ENCODE measurements at places on chromosomes 1 and 21. TPM values are rescaled to one million over a fixed set of nuclear protein-coding genes. Genes with fewer than 3 reads are reported as not detected.

Gene CYYR1
- 4.3 TPM for total RNA-seq

Gene TEDDM1
- total RNA-seq = not detected

Gene ARHGAP29
- total RNA-seq = 6.7 TPM

Gene CTSK
- 15.4 TPM for total RNA-seq

Gene BRDT
- total RNA-seq = not detected

DNA sequence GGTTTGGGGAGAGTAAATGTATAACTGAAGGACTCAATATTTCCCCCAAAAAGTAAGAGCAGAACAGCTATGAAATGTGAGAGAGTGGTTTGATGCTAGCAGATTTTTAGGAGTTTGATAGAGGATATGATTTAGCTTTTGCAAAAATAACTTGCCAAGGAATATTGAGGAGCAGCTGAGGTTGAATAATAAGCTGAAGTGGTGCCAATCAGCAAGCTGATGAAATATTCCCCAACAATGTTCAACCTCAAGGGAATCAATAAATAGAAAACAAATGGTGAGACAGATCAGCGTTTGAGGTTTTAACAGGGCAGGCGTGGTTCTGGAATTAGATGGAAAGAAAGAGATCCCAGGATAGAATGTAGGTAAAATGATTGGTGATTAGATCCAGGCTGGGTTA, 413.4 kb upstream of the ADAMTS5 start:
- DNase-seq = no peak

DNA sequence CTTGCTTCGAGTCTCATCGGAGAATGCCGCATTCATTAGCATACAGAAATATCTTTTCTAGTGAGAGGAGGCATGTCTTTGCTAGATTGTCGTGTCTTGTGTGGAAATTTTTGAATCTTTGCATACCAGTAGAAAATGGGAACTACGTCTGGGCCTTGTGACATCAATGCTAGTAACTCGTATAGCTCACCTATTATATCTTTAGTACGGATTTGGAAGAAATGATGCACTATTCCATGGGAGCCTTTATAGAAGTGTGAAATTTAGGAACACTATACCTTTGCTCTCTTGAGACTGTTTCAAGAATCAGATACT, 835 bp downstream of the UHMK1 start:
- DNase-seq = no peak

GRCh38 chr1:26548841-26549240, 19.3 kb downstream of the RPS6KA1 start:
- no peak for DNase-seq

- DNase-seq = no peak
Measured at GRCh38 chr1:202725526-202725925, 15.3 kb upstream of the SYT2 start.

GRCh38 chr1:233904633-233905415, at the start of gene SLC35F3:
TSS of gene SLC35F3 (plus strand) at chr1:233904676.
- DNase-seq = peak; percentile 38

GRCh38 chr1:173014160-173014559, 36.6 kb downstream of the TNFSF18 start:
- DNase-seq = no peak

DNA sequence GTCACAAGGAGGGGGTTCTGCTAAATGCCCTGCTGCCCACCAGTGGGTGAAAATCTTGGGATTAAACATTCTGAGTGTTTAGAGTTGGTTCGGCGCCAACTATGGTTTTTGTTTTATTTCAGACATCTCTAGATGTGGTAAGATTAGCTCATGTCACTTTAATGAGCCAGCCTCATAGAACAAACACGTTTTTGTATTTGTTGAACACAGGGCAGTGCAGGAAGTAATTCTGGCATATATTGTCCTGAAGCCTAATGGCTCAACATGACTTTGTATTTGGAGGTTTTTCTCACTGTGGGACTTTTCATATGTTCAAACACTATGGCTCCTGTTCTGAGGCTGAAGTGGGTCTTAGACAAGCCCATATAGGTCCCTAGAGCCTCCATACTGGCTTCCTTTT, 107.8 kb downstream of the NGF start:
- peak; percentile 23 for DNase-seq

DNA sequence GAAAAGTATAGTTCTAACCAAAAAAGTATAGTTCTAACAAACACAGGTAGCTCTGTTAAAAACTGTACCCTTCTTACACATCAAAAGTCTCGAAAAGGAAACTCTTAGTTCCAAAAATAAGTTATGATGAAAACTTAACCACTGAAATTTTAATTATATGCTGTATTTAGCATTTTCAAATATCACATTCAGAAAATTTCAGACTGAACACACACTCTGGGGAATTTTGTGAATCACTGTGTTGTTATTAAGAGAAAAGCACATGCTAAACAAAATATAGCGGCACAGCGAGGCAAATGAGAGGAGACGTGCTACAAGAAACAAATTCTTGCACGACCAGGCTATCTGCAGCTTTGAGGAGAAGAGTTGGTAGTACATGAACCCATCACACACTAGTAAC, 30.4 kb downstream of the VAV3 start:
- no peak for DNase-seq

- DNase-seq = peak; percentile 66
Measured at GRCh38 chr21:39314143-39315027, 953 bp upstream of the BRWD1 start.

DNA sequence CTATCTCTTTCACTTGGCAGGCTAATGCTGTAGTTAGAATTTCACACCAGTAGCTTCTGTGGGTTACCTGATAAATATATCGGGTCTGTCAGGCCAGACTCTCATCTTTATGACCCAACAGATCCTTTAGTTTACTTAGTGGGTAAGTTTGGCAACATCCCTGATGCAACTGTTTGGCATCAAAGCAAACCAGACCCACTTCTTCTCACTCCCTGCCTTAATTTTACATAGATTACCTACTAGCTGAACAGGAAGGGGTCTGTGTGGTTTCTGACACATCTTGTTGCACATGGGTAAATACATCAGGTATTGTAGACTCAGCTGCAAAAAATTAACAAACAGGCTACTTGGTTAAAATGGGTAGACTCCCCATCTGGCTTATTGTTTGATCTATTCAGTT, 3.2 kb upstream of the GUK1 start:
- DNase-seq = no peak

- no peak for DNase-seq
Measured at GRCh38 chr1:231584117-231584516, 42.5 kb upstream of the DISC1 start.

GRCh38 chr21:33964706-33965325, 49.2 kb upstream of the ATP5PO start:
- DNase-seq = no peak

DNA sequence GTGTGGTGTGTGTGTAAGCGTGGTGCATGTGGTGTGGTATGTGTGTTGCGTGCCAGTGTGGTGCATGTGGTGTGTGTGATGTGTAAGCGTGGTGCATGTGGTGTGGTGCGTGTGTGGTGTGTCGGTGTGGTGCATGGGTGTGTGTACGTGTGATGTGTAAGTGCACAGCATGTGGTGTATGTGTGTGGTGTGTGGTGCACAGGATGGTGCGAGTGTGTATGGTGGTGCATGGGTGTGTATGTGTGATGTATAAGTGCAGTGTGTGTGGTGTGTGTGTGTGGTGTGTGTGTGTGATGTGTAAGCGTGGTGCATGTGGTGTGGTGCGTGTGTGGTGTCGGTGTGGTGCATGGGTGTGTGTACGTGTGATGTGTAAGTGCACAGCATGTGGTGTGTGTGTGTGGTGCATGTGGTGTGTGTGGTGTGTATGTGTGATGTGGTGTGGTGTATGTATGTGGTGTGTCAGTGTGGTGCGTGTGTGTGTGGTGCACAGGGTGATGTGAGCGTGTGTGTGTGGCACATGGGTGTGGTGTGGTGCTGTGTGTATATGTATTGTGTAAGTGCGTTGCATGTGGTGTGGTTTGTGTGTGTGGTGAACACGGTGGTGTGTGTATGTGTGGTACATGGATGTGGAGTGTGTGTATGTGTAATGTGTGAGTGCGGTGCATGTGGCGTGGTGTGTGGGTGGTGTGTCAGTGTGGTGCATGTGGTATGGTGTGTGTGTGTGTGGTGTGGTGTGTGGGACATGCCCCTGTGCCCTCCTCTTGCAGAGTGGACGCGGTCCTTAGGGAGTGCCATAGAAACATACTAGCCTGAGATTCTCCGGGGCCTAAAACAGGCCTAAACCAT, 1.1 kb upstream of the C2CD2 start:
- no peak for DNase-seq

DNA sequence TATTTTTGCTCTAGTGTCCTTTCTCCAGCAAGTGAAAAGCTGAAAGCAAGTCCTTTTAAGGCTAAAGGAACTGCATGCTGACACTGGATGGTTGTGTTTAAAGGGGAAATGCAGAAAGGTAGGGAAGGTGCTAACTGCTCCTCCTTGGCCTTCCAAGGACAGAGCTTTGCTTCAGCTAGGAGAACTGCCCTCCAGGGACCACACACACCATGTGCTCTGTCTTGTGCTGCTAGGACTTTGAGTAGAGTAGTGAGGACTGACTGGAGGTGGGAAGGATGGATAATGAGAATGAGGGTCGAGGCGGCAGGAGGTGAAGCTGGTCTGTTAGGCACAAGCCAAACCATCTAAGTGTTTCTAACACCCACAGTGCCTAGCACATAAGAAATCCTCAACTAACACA, 77.9 kb downstream of the WDR3 start:
- no peak for DNase-seq

DNA sequence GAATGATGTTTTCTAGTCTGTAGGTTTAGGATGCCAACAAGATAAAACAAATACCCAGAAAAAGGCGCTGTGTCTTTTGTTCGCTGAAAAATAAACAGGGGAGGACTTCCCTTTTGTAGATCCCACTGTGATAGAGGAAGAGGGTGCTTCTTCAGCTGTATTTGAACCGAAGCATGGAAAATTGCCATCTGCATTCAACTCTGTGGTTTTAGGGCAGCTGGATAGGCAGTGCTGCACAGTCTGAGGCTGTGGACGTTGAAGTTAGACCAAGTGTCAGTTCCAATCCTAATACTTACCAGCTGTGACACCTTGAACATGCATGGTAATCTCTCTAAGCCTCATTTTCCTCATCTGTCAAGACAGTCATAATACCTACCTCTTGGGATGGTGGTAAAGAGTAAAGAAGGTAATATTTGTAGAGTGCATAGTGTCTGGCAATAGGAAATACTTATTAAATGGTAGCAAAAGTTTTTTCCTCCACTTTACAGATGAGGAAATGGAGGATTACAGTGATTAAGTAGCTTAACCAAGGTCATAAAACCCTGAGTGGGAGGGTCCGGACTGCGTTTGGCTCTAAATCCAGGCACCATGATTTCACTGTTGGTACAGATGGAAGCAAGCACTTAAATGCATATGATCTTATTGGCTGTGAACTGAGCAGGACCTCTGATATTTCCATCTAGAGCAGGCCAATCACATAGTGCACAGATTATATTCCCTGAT, 48.5 kb downstream of the UTP25 start:
- no peak for DNase-seq

- no peak for DNase-seq
Measured at GRCh38 chr1:231734417-231734816, 107.8 kb downstream of the DISC1 start.

DNA sequence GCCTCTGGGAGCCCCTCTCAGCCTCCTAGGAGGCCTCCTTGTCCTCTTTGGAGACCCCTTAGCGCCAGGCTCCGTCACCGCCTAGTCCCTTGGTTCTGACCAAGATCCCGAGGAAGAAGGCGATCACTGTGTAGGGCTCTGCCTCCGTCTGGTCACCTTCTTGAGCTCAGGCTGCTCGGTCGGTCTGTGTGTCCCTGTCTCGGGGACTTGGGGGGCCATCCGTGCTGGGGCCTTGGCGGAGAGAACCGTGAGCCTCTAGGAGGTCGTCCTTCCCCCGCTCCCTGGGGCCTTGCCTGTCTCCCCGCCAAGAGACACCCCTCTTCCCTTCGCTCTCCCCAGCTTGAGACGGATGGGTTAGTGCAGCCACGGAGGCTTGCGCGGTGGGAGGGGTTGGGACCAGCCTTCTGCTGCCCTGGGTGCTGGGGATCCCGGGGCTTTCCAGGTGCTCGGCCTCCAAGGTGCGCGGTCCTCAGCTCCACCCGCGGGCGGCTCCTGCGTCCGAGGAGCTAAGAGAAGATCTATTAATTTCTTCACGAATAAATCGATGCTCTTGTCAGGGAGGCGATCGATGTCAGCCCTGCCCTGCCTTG, 701 bp upstream of the INSRR start:
- DNase-seq = no peak

- DNase-seq = no peak
Measured at GRCh38 chr1:115343200-115343737, 5.2 kb upstream of the NGF start.

DNA sequence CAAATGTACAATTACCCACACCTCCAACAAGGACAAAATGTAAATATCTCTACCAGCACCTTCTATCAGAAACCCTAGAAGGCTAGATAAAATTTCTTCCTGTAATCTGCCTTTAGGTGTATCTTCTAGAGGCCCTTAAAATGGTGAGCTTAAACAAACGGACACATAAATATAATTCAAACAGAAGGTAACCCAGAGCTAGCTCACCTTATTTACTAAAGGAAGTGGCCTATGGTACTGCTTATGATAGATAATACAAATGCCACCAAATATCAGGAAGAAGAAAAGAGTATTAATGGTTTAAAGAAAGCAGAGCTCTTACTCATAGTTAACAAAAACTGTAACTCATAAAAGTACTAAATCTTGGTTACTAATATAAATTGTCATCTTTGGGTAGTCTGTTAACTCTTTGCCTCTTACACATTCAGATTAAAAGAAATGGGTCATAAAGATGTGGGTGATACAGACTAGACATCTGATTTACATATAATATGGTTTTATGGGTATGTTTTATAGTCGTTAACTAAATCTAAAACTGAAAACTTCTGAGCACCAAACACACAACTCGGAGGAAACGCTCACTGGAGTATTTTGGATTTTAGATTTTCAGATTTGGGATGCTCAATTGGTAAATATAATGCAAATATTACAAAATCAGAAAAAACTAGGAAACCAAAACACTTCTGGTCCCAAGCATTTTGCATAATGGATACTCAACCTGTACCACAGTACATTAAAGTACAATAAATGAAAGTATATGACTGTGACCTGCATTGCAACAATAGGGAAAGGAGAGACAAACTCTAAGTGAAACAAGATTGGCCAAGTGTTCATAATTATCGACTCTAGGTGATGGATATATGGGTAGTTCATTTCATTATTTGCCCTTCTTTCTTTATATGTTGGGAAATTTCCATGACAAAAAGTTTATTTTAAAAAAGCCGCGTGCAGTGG, 23.2 kb downstream of the TRIT1 start:
- DNase-seq = no peak

DNA sequence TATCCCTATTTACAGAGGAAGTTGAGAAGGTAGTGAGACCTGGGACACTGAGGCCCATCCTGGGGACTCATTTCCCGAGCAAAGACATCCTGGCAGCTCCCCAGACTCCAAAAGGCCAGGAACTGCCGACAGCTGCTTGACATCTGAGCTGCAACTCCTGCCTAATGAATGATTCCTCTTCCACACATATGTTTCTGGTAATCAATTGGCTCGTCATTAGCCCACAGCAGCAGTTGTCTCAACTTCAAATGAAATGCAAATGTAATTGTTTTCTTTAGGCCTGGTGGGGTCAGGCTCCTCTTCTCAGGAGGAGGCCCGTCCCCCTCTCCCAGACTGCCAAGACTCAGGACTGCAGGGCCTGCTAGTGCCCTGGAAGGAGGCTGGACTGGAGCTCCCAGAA, 61.8 kb upstream of the DISP3 start:
- DNase-seq = no peak

GRCh38 chr1:92709738-92710137, 75.2 kb downstream of the EVI5 start:
- DNase-seq = no peak
